ENCODE measurements at places on chromosomes 1 and 21.

GRCh38 chr1:1626207-1627141 lies 5.5 kb upstream of the MMP23B start:
- no peak for DNase-seq

- no peak for DNase-seq
Observed at GRCh38 chr1:112882271-112882744, 73.7 kb downstream of the SLC16A1 start.

- DNase-seq = no peak
Observed at GRCh38 chr1:18282851-18283600, 175.4 kb downstream of the IGSF21 start.

DNA sequence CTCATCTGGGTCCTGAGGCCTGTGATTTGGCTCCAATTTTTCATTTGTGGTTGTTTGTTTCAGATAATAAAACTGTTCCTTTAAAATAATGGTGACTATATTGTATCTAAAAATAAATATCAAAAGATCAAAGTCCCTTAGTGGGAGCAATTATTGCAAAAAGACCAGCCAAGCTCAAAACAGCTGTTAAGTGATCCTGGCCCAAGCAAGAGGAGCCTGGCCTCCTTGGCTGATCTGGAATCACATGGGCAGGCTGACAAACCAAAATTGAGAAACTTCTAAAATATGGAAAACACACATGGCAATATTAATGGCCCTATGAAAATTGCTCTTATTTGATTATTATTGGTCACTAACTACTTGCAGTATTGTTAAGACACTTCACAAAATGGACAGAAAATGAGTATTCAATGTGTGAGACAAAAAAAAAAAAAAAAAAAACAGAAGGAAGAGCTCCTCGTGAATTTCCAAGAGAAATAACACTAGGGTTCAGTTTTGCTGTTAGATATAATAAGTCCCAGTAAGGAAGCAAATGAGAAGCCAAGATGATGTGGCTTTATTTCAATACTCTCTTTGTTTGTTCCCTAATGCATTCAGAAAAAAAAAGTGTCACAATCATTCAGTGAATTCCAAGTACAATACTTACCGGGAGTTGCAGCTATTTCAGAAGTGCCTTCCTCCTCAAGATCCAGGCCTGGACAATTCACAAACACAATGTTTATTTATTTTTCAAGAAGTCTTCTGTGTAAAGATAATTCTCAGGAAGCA lies 105.1 kb downstream of the SEC16B start:
- DNase-seq = no peak

DNA sequence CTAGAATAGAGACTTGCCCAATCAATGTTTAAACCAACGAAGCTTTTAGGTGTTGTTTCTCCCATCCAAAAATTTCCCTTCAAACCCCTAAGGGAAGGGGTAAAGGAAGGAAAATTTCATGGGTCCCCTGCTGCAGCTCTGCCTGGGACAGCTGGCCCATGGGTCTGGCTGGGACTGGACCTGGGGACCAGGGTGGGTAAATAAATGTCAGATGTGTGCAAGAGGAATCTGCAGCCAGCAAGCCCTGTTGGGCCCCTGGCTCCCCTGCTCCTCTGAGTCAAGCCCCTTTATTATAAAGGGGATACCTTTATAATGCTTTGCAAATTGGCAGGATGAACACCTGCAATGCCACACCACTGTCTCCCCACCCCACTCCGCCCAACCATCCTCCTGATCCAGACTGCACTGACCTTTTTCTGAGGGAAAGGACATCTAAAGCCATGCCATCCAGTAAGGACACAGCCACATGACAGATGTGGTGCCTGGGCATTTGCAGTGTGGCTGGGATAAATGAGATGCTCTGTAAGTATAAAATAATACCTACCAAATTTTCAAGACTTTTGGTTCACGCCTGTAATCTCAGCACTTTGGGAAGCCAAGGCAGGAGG lies 1.9 kb upstream of the TMEM125 start:
- DNase-seq = no peak

DNA sequence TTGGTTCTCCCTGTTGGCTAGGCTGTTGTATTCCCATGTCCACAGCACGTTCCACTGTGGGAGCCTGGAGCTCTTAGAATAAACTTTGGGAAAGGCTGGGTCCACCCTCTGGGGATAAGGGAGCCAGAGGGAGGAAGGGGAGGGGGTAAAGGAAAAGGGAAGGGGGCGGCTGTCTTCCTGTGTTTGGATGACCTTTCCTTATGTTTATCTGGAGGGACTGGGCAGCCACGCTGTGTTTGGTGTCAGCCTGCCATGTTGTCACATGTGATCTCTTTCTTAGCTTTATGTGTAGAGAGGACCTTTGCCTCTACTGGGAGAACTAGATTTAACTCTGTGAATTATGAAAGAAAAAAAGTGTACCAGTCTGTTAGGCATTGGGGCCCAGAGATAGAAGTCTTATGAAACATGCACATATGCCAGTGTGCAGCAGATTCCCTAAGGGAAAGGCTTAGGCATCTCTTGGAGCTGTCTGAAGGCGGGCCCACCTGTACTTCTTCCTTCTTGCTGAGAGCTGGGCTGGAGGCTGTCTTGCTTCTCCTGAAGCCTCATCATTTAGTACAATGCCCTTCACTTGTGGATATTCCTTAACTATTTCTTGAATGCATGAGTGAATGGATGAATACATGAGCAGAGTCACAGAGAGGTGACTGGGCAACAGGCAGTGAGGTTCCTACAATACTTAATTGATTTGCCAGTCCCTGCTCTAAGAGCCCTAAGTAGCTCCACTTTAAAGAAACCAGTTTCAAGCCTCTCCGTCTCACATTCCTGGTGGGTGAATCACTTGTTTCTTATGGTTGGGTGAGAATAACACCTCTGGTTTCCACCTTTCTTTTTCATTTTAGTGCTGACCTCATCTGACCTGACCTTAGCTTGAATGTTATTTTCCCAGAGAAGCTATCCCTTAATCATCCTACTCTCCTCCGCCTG lies 62.5 kb upstream of the ARHGAP29 start:
- no peak for DNase-seq

Measured in SIG-M5 (cell line).